ENCODE measurements at places on chromosomes 3 and 15.

- no peak for DNase-seq
These were observed 105.5 kb downstream of the GABRB3 start for GRCh38 chr15:26667222-26667988.

DNA sequence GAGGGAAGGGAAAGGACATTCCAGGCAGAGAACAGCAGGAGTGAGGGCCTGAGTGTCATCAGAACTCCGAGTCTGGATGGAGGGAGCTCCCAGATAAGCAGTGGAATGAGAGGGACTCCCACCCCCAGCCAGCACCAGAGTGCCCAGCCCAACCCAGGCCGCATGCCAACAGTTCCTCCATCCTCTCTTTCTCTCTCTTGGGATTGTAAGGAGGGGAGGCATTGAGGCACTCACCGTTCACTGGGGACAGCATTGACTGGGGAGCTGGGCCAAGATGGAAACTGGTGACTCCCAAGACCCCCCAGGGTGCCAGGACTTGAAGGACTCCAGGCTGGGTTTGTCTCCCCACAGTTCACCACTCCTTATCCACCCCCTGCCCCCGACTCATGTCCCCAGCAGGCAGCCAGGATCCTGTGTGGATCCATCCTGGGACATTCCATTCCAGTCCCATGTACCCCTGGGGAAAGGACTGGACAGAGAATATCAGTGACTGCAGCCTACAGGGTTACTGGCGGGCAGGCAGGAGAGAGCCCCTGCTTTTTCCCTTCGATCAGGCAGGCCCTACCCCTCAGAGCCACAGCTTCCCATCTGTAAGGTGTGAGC lies 15.7 kb downstream of the PTH1R start:
- no peak for DNase-seq

- no peak for DNase-seq
These were observed 430.7 kb upstream of the CBLB start for GRCh38 chr3:106299300-106300098.

DNA sequence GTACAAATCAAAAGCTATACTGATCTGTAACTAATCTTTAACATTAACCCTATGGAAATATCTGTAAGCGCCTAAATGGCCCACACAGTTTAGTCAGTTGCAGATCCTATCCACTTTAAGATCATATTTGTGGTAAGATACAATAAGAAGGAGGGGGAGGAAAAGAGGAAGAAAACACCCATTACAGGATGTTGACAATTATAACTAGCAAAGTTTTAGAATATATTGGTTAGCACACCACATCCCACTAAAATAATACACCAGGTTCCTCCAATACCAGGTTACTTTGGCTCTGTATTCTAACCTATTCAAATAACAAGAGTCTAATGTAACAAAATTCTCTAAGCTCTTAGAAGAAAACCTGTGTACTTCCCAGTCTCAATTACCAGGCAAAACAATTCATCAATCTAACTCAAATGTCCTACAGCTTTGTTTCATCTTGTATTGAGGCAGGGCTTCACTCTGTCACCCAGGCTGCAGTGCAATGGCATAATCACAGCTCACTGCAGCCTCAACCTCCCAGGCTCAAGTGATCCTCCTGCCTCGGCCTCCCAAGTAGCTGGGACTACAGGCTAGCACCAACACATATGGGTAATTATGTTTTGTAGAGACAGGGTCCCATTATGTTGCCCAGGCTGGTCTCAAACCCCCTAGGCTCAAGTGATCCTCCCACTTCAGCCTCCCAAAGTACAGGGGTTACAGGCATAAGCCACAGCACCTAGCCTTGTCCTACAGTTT lies 4.2 kb downstream of the SLC4A7 start:
- no peak for DNase-seq

DNA sequence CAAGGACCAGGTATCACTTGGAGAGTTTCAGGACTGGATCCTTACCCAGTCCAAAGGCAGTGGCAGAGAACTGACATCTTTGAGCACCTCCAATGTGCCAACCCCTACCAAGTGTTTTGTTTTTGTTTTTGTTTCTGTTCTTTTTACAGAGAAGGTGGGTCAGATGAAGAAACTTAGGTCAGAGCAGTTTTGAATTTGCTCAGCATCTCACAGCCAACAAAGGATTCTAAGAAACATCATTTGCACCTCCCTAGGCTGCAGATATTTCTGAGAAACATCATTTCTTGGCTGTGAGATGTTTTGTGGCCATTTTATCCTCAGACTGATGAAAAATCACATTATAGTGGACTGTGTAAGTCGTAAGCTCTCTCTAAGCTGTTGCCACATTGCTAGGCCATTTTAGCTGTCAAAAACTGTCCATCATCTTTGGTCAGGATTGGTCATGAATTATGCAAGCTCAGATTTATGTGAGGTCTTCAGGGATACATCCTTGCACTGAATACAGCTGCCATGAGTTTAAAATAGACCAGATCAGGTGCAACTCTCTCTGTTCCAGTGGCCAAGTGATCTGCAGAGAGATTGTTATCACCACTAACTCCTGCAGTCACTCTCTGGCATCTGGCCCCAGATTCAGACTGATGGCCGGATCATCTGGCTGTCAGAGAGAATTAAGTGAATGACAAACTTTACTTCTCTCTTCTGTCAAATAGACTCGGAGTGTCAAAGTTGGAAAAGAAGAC lies 341.5 kb downstream of the EPHB1 start:
- DNase-seq, result no peak

- no peak for DNase-seq
These were observed 96.9 kb upstream of the TBL1XR1 start for GRCh38 chr3:177294221-177294620.

- no peak for DNase-seq
These were observed 21.0 kb downstream of the LRRC31 start for GRCh38 chr3:169848741-169849140.

DNA sequence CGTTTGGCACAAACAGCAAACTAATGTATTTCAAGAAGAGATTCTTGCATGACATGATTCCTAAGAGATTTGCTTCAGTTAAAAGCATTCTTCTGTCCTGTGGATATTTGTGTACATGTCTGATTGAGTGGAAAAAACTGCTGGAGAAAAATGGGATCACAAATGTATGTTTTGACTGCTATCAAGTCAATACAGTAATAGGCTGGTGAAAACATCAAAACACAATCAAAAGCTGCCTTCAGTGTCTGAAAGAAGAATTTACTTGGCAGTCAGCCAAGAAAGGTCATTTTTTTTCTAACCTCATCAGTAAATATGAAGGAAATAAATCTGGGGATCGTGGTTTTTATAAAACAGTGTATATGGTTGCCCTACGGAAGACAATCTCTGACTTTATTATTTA lies 1214.8 kb downstream of the NSUN3 start:
- no peak for DNase-seq

GRCh38 chr15:101322016-101322695 lies 27.1 kb upstream of the SNRPA1 start:
- DNase-seq, result no peak

- no peak for DNase-seq
These were observed 242.1 kb upstream of the C2CD4B start for GRCh38 chr15:62407216-62407615.

- no peak for DNase-seq
These were observed 221.4 kb upstream of the NANOGP8 start for GRCh38 chr15:35306361-35306981.

DNA sequence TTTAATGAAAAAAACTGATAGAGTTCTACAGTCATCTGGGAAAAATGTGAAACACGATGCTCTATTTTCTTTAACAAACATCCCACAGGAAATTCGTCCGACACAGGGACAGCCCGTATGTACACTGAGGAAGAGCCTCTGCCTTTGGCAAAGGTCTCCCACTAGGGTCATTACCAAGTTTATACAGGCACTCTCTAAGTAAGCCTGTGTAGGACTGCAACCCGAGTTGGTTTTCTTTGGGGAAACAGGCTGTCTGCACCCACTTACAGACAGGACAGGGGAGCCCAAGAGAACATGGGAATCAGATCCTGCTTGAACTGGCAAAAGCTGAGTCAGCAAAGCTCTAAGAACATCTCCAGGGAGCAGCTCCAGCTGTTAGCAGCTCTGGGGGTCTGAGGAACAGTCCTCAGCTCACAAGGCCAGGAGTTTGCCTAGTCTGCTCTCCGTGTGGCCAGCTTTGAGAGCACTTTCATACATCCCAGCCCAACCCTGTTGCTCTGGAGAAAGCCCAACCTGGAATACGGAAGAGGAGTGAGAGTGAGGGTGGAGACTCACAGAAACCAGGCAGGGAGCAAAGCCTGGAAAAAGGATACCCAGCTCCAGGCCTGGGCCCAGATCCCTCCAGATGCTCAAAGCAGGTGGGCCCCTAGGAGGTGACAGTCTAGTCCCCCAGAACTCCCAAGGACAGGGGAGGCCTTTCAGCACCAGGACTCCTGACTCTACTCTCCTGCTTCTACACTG lies 1.9 kb downstream of the TBC1D2B start:
- no peak for DNase-seq

GRCh38 chr3:53192608-53193007 lies 31.6 kb downstream of the PRKCD start:
- no peak for DNase-seq

GRCh38 chr3:164222197-164222596 lies 856.1 kb downstream of the SI start:
- no peak for DNase-seq

- DNase-seq, result no peak
These were observed 2.0 kb downstream of the NDUFB5 start for GRCh38 chr3:179606534-179607085.

DNA sequence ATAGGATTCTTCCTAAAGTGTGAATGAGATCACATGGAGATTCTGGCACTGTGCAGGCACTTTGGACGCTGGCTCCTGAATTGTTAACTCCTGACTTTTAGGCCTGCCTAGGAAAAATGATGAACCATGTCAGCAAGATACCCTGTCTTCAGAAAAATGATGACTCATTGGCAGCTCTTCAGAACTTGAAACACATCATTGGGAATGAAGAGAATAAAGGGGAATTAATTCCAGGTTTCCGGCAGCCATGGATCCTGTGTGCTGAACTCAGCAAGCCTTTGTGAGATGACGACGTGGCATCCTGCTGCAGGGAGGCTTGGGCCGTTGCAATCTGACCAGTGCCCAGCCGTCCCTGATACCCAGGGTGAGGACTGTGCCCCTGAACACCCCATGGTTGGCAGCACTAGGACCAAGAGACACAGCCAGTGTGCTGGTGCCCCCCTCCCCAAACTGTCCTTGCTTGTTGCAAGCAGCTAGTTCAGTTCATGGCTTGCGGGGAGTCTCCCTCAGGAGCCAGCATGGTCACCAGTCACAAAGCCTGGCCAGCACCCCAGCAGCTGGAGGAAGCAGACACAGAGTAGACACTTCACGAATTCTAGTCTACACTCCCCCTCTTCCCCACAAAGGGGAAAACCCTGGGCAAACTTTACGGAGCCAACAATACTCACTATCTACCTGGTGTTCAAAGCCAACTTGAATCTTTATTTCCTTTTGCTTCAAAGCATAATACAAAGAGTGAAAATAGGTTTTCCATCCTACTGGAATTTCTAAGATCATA lies 7.8 kb upstream of the LIPC start:
- no peak for DNase-seq

- no peak for DNase-seq
These were observed 428.0 kb downstream of the ROBO1 start for GRCh38 chr3:79339846-79340245.

DNA sequence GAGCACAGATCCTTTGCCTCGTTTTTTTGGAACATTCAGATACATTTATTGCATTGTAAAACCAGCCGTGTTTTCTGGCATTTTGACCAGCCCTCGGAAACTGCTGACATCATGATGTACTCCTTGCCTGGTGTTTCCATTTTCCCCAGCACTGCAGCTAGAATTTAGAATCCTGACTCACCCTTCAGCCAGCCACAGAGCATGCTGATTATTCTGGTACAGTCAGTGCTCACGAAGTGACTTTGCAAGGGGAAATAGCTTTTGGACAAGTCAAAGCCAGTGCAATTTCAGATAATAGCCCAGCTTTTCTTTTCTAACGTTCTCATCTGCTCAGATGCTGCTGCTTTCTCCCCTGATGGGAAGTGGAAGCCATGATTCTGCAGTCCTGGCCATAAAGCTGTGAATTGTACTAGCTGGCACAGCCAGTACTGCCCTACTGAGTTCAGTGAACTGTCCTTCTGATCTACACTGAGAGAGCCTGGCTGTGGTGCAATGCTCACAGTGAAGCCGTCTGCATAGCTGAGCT lies 12.1 kb upstream of the CNBP start:
- peak; percentile 73 for DNase-seq

DNA sequence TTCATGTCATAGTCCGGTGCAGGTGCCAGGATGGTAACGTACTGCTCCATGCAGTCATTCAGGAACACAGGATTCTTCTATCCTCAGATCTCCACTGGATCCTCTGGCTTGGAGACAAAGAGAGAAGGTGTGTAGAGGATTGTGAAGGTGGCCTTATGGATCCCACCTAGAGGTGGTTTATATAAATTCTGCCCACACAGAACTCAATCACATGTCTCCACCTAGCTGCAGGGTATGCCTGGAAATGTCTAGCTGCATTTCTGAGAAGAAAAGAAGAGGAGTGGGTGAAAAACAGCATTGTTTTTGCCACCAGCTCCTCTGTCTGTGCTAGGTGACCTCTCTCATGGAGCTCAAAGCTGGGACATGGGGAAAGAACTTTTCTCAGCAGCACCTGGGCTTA lies 478.7 kb downstream of the PDCD6IP start:
- DNase-seq, result no peak

- no peak for DNase-seq
These were observed 111.2 kb downstream of the IL12A start for GRCh38 chr3:160099834-160100233.

Measured in Panc1 (cell line).